ENCODE measurements at places on chromosomes 5 and 9. TPM values are rescaled to one million over a fixed set of nuclear protein-coding genes. Genes with fewer than 3 reads are reported as not detected.

LCNL1 gene
- not detected for total RNA-seq

CATSPER3 gene
- total RNA-seq, result 0.54 TPM

SLC35D2 gene
- total RNA-seq, result 19.0 TPM

ANKRD20A1 gene
- total RNA-seq, result 1.6 TPM

GRCh38 chr5:150263801-150264621 lies 25.6 kb downstream of the CAMK2A start:
- peaks cover 14% of the 10 kb centered on the region for H3K4me1 ChIP-seq
- H3K27ac ChIP-seq, result peak overlapping the region; percentile 76
- H3K36me3 ChIP-seq, result no peaks in the 10 kb centered on the region
- DNase-seq, result no peak

SAXO1 gene
- 0.14 TPM for total RNA-seq

DNA sequence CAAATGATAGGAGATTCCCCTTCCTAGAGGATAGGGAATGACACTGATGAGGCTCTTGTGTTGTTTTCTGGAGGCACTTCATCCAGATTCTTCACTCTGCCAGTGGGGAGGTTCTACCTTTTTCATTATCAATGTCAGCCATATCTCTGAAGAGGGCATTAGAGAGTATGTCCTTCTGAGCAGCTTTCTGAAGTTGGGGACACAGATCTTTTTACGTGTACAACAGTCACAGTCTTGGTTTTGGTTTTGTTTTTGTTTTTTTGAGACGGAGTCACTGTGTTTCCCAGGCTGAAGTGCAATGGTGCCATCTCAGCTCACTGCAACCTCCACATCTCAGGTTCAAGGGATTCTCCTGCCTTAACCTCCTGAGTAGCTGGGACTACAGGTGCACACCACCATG lies 22.6 kb downstream of the CENPH start:
- DNase-seq, result no peak
- H3K36me3 ChIP-seq, result no peaks in the 10 kb centered on the region
- H3K27me3 ChIP-seq, result no peaks in the 10 kb centered on the region
- H3K4me1 ChIP-seq, result no peaks in the 10 kb centered on the region
- H3K4me3 ChIP-seq, result no peak overlapping the region
- H3K27ac ChIP-seq, result no peak overlapping the region

- no peaks in the 10 kb centered on the region for H3K36me3 ChIP-seq
- no peak overlapping the region for H3K27ac ChIP-seq
- no peak overlapping the region for H3K4me3 ChIP-seq
- no peak for DNase-seq
- no peaks in the 10 kb centered on the region for H3K4me1 ChIP-seq
- H3K27me3 ChIP-seq, result no peaks in the 10 kb centered on the region
These were observed 4.7 kb downstream of the C5orf46 start for GRCh38 chr5:147901599-147902039.

SPAAR gene
- not detected for total RNA-seq

TSSK1B gene
- total RNA-seq, result 0.16 TPM

SPATA31D1 gene
- total RNA-seq, result not detected

BNC2 gene
- 4.5 TPM for total RNA-seq

SPATA31C1 gene
- 1.4 TPM for total RNA-seq

DNA sequence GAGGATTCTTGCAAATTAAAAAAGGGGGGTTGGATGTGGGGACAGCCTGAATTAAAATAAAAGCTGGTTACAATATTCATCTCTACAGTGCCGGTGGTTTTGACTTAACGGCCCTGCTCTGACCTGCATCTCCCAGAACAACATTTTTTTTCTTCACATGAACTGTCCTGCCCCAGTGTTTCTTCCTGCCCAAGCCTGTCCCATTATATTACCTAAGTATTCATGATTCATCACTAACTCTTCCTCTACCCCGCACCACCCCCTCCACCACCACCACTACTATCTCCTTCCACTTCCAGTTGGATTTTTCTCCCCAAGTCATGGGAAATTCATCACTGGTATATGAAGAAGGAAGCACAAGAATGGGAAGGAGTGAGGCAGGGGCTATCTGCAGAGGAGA lies 90.1 kb downstream of the ZFAND5 start:
- DNase-seq, result no peak
- no peaks in the 10 kb centered on the region for H3K36me3 ChIP-seq
- H3K27me3 ChIP-seq, result peaks cover 2% of the 10 kb centered on the region
- H3K4me3 ChIP-seq, result no peak overlapping the region

EIF4E1B gene
- not detected for total RNA-seq

DNA sequence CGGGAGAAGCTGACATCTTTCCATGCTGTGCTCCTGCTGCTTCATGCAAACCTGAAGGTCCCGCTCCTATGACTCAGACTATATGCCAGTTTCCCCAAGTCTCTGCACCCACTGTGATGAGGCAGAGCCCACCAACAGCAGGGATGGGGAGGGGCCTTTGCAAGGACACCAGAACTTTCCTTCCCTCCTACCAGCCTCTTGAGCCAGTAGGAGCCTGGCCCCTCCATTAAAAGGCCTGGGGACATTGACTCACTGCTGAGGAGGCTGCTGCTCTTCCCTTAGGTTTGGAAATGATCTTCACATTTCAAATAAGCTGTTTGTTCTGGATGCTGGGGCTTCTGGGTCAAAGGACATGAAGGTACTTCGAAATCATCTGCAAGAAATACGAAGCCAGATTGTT lies 26.1 kb upstream of the CTSL start:
- H3K4me3 ChIP-seq, result no peak overlapping the region
- DNase-seq, result no peak
- no peaks in the 10 kb centered on the region for H3K27me3 ChIP-seq
- H3K36me3 ChIP-seq, result peaks cover 17% of the 10 kb centered on the region
- peaks cover 12% of the 10 kb centered on the region for H3K4me1 ChIP-seq

GRCh38 chr9:84932915-84933527 lies 263.5 kb downstream of the NTRK2 start:
- no peaks in the 10 kb centered on the region for H3K27me3 ChIP-seq
- DNase-seq, result no peak
- H3K4me3 ChIP-seq, result no peak overlapping the region
- peak overlapping the region; percentile 46 for H3K27ac ChIP-seq

DNA sequence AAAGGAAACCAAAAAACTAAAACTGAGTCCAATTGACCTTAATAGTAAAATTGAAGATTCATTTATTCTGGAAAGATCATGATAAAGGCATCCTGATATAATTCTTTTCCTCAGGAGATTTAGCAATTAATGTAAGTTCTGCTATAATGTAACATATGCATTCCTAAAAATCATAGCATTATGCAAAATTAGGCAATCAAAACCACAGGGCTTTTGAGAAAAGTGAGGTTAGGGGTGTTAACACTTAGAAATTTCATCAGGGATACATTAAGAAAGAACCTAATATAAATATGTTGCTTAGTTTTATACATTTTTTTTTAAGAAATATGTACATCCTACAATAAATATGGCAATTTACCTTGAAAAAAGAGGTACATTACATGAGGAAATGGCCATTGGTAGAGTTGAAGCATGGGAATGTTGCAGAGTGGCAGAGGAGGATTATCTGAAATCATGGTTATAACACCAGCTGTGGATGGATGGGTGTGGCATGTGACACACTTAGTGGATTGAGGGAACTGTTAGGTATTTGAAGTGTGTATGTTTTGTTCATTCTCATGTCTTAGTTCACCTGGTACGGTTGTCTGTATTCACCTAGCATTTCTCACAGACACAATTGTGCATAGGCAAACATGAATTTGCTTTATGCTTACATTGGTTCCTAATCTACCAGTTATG lies 51.1 kb downstream of the CCNH start:
- no peak overlapping the region for H3K27ac ChIP-seq
- H3K36me3 ChIP-seq, result peaks cover 15% of the 10 kb centered on the region
- DNase-seq, result no peak
- no peak overlapping the region for H3K4me3 ChIP-seq

PTPRD gene
- 139 TPM for total RNA-seq

DNA sequence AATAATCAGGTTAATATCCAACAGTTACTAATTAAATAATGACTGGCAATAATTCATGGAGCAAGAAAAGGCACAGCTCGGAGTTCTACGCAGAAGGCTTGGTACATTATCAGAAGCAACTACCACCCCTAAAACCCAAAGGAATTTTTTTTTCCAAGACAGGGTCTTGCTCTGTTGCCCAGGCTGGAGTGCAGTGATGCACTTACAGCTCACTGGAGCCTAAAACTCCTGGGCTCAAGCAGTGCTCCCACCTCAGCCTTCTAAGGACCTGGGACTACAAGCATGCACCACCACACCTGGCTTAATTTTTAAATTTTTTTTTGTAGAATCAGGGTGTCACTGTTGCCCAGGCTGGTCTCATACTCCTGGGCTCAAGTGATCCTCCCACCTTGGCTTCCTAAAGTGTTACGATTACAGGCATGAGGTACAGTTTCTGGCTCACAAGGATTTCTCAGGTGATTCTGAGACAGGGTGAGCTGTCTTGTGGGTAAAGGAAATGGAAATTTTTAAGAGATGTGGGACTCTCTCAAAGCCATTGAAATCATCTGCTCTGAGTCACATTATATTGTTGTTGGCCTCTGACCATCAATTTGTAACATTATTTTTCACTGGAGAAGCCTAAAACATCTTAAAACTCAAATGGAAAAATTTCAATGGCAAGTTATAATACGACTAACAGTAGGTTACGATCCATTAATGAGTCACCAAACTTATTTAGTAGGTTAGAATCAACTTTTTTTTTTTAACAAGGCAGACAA lies 19.7 kb upstream of the HSDL2 start:
- H3K27me3 ChIP-seq, result no peaks in the 10 kb centered on the region
- DNase-seq, result no peak
- H3K4me3 ChIP-seq, result no peak overlapping the region
- H3K4me1 ChIP-seq, result no peaks in the 10 kb centered on the region

TMEM215 gene
- total RNA-seq, result 0.57 TPM

IRGM gene
- total RNA-seq, result not detected

GRCh38 chr9:36802201-36802920 lies 229.7 kb downstream of the MELK start:
- no peaks in the 10 kb centered on the region for H3K36me3 ChIP-seq
- no peak for DNase-seq
- H3K4me3 ChIP-seq, result peak overlapping the region; percentile 7

- H3K27me3 ChIP-seq, result no peaks in the 10 kb centered on the region
- no peak for DNase-seq
- H3K27ac ChIP-seq, result no peak overlapping the region
- peaks cover 4% of the 10 kb centered on the region for H3K4me1 ChIP-seq
These were observed 1201.4 kb upstream of the C9orf72 start for GRCh38 chr9:28774433-28775235.

- no peak for DNase-seq
- H3K4me3 ChIP-seq, result no peak overlapping the region
- no peaks in the 10 kb centered on the region for H3K36me3 ChIP-seq
- H3K27ac ChIP-seq, result no peak overlapping the region
- H3K4me1 ChIP-seq, result no peaks in the 10 kb centered on the region
These were observed 7.9 kb downstream of the BHMT start for GRCh38 chr5:79119486-79119885.

DNA sequence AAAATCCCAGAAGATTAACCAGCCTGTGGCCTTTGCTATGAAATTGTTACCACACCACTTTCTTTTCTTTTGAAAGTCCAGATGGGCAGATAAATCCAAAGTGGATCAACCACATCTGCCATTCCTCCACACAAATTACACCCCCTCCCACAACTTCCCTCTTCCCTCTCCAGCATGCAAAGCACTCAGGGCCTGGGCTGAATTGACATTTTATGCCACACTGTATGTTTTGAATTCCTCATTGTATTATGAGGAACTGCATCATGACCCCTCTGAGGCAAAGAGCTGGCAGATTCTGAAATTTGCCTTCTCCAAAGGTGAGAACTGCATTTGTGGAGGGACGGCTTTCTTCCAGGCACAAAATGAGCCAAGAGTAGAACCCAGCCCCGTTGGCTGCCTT lies 589.2 kb upstream of the KLF4 start:
- peaks cover 5% of the 10 kb centered on the region for H3K27me3 ChIP-seq
- no peak for DNase-seq
- no peaks in the 10 kb centered on the region for H3K36me3 ChIP-seq
- no peaks in the 10 kb centered on the region for H3K4me1 ChIP-seq
- no peak overlapping the region for H3K4me3 ChIP-seq

GRCh38 chr5:132822650-132823480 lies 7.6 kb downstream of the SHROOM1 start:
- peaks cover 53% of the 10 kb centered on the region for H3K27me3 ChIP-seq
- peak overlapping the region; percentile 57 for H3K4me3 ChIP-seq
- peaks cover 27% of the 10 kb centered on the region for H3K4me1 ChIP-seq
- no peak for DNase-seq
- H3K36me3 ChIP-seq, result no peaks in the 10 kb centered on the region

GRCh38 chr5:5182508-5183188 lies 42.5 kb downstream of the ADAMTS16 start:
- H3K4me1 ChIP-seq, result peaks cover 20% of the 10 kb centered on the region
- DNase-seq, result no peak
- no peak overlapping the region for H3K27ac ChIP-seq
- H3K36me3 ChIP-seq, result no peaks in the 10 kb centered on the region

- peaks cover 24% of the 10 kb centered on the region for H3K4me1 ChIP-seq
- no peaks in the 10 kb centered on the region for H3K27me3 ChIP-seq
- H3K27ac ChIP-seq, result no peak overlapping the region
- no peak for DNase-seq
These were observed 61.1 kb upstream of the LPAR1 start for GRCh38 chr9:111099199-111100008.

ACER2 gene
- 5.6 TPM for total RNA-seq

PCDHB8 gene
- 1.8 TPM for total RNA-seq

ARRDC3 gene
- 59.7 TPM for total RNA-seq

GRCh38 chr5:14851597-14851996 lies 20.0 kb downstream of the ANKH start:
- H3K4me3 ChIP-seq, result no peak overlapping the region
- H3K27ac ChIP-seq, result no peak overlapping the region
- H3K4me1 ChIP-seq, result peaks cover 23% of the 10 kb centered on the region
- no peaks in the 10 kb centered on the region for H3K27me3 ChIP-seq
- no peaks in the 10 kb centered on the region for H3K36me3 ChIP-seq

CDX1 gene
- not detected for total RNA-seq

PCDHGB6 gene
- 53.7 TPM for total RNA-seq

RICTOR gene
- total RNA-seq, result 22.2 TPM

COL27A1 gene
- total RNA-seq, result 15.3 TPM

DNA sequence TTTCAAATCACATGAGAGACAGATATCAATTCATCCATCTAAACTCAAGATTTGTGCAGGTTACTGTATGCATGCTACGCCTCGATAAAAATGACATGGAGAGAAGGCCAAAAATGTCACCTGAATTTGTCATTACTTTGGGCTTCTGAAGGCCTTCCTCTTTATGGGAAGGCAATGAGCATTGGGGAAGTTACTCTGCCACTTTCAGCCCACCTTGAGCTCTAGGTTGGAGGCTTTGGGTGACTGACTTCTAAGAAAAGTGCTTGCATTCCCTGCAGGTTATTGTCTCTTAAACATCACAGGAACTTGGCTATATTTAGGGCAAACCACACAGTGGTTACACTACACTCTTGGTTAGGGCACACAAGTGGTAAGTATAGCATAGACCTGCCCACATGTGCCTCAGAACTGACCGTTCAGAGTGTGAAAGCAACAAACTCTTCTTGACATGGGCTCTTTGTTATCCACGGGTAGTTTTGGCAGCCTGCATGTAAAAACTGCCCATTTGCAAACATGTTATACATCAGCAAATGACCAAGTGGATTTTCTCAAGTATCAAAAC lies 169.5 kb downstream of the ZNF608 start:
- H3K36me3 ChIP-seq, result no peaks in the 10 kb centered on the region
- peak overlapping the region; percentile 43 for H3K27ac ChIP-seq
- H3K4me3 ChIP-seq, result no peak overlapping the region
- no peak for DNase-seq
- H3K27me3 ChIP-seq, result no peaks in the 10 kb centered on the region

DRD1 gene
- total RNA-seq, result not detected

GRCh38 chr9:95131023-95131943 lies 186.2 kb downstream of the FANCC start:
- H3K27ac ChIP-seq, result no peak overlapping the region
- H3K36me3 ChIP-seq, result no peaks in the 10 kb centered on the region
- H3K27me3 ChIP-seq, result no peaks in the 10 kb centered on the region
- no peak overlapping the region for H3K4me3 ChIP-seq
- DNase-seq, result peak; percentile 76

LRRC19 gene
- not detected for total RNA-seq
